ENCODE measurements at places on chromosomes 1 and 21.

- no peak for DNase-seq
These were observed 637 bp downstream of the LYPLA2 start for GRCh38 chr1:23791516-23792047.

DNA sequence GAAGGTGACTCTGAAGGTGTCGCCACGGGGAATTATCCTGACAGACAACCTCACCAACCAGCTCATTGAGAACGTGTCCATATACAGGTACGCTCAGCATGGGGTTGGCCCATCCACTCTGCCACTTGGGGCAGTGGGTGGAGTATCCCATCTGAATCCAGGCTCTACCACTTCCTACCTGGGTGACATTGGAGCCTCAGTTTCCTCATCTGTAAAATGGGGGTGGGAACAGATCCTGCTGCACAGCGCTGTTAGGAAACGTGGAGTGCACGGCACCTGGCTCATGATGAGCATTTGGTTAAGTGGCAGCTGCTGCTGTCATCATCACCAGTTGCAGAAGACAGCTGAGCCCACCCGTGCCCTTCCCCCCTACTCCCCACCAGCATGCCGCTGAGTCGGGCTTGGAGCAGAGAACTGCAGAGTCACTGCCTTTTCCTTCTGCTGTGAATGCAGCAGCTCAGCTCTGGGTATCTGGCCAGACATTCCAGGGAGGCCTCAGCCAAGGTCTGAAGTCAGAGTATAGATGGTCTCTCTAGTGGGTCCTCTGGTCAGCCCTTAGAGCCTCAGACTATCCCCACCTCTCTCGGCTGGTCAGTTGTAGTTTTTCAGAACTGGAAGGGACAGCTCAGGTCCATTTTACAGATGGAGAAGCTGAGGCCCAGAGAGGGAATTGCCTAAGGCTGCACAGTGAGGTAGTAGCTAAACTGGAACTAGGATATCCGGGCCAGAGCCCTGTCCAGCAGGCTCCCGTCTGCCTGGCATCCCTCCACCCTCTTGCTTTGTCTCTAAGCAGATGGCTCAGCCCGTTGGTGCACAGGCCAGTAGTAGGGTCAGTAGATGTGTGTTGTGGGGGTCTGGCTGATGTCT, 11.7 kb downstream of the LDLRAP1 start:
- no peak for DNase-seq

GRCh38 chr1:15764890-15765289, 6.3 kb downstream of the FBLIM1 start:
- no peak for DNase-seq

DNA sequence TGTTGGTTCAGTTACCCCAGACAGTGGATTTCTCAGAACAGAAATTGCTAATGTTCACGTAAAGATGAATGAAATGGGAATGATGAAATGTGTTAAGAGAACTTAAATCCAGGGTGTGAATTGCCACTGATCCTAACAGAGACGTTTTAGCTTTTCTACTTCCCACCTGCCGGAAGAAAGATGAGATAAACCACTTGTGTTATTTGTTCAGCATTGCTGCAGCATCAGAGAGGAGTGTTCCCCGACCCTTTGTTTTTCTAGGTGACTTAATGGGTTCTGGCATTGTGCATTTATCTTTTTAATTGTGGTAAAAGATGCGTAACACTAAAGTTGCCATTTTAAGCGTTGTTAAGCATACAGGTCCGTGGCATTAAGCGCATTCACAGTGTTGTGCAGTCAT, 122.3 kb downstream of the GALNT2 start:
- no peak for DNase-seq

- no peak for DNase-seq
These were observed 104.2 kb downstream of the KIAA0319L start for GRCh38 chr1:35453031-35453430.

GRCh38 chr1:198649232-198649967, 10.6 kb downstream of the PTPRC start:
- no peak for DNase-seq

GRCh38 chr1:201842472-201843027, 13.6 kb downstream of the IPO9 start:
- DNase-seq, result no peak

DNA sequence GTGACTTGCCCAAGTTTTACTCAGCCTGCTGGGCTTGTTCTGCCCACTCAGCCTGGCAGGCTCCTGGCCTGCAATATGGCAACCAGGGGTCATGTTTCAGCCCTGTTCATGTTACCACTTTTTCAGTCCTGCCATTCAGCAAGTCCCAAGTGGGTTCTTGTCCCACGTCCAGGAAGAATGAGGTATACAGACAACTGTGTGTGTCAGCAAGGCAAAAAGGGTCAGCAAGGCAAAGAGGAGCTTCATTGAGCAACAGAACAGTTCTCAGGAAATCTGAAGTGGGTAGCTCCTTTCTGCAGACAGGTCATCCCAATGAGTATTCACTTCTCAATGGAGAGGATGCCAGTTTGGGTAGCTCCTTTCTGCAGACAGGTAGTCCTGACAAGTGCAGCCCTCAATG, 1233.3 kb upstream of the B3GALT2 start:
- DNase-seq, result no peak

DNA sequence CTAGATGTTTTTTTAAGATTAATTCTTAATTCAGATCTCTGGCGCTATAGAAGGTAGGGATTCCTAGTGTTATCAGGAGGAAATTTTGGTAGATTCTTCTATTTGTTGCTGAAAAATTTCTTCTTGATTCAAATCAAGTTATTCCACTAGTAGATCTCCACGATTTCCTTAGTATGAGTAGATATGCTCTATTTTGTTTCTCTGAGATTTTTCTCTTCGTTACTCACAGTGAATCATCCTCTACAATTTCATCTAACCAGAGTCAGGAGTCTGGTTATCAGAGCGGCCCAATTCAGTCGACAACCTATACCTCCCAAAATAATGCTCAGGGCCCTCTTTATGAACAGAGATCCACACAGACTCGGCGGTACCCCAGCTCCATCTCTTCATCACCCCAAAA, 18.8 kb upstream of the HAX1 start:
- DNase-seq, result no peak

DNA sequence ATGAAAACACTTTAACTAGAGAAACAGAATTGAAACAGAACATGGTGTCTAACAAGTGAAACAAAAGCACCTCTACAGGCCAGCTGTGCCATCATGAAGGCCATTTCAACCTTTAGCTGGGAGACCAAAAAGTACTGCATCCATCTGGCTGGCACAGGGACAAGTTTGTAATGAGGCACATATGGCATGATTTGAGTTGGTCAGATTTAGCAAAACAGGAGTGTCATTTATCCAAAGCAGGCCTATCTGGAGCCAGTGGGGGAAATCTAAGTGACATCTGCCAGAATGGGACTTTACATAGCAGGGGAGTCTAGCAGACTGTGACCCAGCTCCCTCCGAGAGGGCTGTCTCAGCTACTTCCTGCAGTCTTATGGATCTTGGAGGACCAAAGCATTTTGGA, 51.9 kb downstream of the DNTTIP2 start:
- DNase-seq, result no peak

DNA sequence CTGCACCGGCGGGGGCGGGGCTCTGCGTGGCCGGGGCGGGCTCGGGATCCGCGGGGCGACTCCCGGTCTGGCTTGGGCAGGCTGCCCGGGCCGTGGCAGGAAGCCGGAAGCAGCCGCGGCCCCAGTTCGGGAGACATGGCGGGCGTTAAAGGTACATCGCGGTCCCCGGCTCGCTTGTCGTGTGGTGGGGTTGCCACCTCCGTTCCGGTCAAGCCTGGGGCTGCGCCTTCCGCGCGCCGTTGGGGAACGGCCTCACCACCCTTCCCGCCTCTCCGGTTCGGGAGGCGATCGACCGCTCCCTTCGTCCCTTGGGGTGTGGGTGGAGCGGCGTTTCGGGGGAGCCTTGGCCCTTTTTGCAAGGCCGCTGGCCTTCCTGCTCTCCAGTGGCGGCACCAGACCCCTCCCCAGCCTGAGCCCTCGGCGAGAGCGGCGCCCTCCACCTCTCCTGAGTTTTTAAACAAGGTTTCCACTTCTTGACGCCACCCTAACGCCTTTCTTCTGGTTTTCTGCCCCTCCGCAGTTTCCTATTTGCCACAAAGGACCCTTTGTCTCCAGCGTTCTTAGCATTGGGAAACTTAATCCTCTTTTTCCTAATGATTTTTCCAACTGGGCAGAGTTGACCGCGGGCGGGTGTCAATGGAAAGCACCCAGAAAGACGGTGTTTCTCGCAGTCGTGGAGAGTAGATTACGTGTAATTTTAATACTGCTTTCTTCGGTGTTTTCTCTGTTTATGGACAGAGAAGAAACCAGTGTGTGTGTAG, at the start of the genes LEPR and LEPROT:
TSS of gene LEPR (plus strand) at position 79 of the 761 bp plus-strand sequence. CDS start 144,898 bp downstream, outside the sequence.
TSS of gene LEPROT (plus strand) at position 79 of the 761 bp plus-strand sequence. CDS start at position 136, 57 bp downstream.
- DNase-seq, result no peak

- no peak for DNase-seq
These were observed 12.5 kb upstream of the MATN1 start for GRCh38 chr1:30735668-30736498.

- no peak for DNase-seq
These were observed 80.3 kb upstream of the ETS2 start for GRCh38 chr21:38725196-38726157.

DNA sequence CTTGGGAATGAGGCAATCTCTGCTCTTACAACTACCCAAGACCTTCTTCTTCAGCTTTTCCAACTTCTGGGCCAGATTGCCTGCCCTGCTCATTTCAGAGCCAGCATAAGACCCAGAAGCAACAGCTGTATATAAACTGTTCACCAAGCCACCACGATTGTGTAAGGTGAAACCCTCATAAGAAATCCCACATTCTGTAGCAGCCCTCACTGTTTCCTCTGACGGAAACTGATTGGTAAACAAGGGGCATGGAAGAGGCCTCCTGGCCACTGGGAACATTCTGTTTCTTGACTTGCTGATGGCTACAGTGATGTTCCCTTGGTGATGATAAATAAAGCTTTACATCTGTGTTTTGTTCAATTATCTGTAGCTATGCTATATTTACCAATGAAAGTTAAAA, 39.7 kb upstream of the EXO1 start:
- no peak for DNase-seq

- peak; percentile 21 for DNase-seq
These were observed 89.7 kb upstream of the RUNX1 start for GRCh38 chr21:35138665-35139381.

GRCh38 chr1:214014730-214015129, 27.0 kb downstream of the PROX1 start:
- no peak for DNase-seq

GRCh38 chr21:38263493-38263892, 6.7 kb downstream of the KCNJ15 start:
- no peak for DNase-seq

DNA sequence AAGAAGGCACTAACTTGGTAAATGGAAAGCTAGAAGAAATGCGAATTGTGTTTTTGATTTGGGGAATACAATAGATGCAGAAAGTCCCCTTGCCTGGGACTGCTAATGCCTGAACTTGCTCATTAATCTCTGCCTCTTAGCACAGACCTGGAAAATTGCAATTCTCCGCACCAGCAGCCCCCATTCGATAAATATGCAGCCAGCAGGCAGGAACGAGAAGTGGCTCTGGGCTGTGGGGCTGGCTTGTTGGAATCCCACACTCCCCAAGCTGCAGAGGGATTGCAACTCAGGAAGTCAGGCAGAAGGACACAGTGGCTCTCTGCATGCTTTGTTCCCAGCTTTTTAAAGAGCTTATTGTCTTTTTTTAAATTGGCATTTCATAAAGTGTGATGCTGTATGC, 51.3 kb downstream of the PCP4 start:
- DNase-seq, result no peak

DNA sequence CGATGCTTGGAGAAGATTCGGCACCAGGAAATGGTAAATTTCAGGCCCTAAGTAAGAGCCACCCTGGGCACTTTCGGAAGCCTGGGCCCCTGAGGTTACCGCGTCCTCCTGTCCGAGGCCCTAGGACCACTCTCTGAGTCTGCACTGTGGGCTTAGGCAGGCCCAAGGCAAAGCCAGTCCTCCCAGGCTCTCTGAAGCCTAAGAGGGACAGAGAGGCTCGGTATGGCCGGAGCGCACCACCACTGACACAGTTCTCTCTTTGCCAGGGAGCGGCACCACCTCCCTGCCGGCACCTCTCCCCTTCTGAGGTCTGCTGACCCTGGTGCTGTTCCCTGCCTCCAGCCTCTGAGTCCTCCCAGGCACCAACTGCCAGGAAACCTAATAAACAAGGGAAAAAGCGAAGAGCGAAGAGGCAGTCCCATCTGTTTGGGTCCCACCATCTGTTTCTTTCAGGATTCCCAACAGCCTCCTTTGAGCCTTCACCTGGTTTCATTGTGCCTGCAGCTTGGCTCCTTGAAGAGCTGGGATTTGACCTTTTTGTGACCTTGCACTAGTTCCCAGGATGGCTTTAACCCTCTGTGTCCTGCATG, 57.7 kb downstream of the VWA5B1 start:
- no peak for DNase-seq

DNA sequence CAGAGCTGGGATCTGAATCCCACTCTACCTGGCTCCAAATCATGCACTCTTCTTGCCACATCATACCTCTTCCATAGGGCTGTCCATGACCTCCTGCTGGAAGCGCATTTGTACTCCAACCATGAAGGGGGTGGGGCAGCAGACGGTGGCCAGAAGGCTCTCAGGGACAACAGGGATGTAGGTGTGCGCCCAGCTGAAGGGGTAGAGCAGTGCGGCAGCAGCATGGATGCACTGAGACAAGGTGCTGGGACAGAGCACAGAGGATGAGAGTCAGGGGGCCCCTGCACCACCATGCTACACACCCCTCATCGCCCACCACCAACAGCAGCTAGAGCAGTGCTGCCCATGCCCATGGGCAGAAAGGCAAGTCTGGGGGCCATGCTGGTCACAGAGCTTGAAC, 8.4 kb downstream of the DENND2D start:
- no peak for DNase-seq
